ENCODE measurements at places on chromosomes 5 and 9. TPM values are rescaled to one million over a fixed set of nuclear protein-coding genes. Genes with fewer than 3 reads are reported as not detected.
A peak's percentile ranks its signal among the peaks of the same experiment; 100 is the strongest.

DNA sequence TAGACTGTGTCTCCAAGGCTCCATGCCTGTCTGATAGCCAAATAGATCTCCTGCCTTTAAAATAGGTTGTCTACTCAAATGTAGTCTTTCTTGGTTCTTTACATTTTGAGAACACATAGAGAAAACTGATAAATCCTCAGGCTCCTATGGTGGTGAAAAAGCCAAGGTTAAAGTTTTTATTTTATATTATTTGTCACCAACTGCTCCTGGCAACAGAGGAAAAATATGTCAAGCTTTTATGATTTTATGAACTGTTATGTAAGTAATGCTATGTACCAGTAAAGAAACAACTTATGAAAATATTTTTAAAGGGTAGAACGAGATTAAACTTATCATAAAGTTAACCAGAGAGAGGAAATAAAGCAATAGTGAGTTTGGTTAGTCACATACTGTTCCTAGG is 222.8 kb downstream of the NR2F1-AS1 start:
- DNase-seq: no peak

Gene LCN10
- total RNA-seq: not detected

DNA sequence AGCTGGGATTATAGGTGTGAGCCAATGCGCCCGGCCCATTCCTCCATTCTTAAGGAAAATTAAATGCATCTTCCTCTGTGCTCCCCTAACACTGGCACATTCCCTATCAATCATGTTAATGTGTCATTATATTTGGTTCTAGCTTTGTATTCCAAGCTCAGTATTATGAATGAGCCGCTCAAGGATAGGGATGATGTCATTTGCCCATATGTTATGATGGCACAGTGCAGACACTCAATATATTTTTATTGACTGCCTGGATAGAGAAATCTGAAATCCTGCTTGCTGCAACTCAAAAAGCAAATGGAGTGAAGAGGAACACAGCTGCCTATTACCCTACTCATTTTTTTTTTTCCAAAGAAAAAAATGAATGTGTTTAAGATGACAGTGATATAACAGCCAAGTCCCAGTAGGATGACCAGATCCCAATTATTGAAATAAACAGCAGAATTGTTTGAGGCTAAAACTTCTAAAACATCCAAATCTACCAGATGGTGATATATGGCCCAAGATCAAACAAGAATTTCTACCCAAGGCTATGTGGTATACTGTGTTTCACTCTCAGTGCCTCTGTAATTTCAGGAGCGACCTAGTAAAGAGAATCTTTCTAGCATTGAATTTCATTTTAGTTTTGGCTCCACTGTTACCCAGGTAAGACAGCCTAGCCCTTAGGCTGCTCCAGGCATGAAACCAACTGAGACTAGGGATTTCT is 16.3 kb downstream of the SUSD1 start:
- no peak for DNase-seq

Gene PCSK1
- total RNA-seq: not detected

DNA sequence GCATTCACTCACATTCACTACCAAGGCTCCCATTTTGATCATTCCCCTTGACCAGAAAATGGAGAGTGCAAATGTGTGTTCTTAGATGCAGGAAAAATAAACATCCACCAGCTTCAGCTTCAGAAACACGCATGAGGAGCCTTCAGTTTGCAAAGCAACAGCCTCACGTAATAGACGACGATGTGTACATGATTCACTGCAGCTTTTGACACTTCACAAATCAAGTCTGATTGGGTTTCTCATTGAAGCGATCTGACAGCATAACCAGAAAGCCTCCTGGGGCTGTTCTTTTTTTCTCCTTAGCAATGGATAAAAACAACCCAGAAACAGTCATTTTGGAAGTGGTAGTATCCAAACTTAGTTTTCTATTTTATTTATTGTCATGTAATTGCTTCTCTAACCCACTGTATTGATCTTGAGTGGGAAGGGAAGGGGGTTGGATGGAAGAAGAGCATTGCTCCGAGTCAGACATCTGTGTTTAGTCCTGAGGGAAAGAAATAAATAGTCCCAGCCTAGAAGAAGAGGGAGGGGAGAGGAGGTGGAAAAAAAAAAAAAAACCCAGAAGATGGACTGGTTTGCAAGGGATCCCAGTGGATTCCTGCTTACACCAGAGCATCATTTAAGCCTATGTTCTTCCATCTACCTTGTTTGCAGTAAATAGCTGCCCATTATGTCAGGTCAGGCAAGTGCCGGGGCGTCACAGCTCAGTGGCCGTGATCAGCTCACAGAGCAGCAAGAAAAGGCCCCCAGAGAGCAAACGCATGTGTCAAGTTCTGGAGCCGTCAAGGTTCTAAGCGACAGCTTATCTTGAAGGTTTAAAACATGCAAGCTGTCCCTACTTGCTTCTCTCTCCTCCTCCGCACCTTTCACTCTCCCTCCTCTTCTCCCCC is 190.2 kb upstream of the SNX2 start:
- DNase-seq: no peak

- no peak for DNase-seq
Measured at GRCh38 chr5:112977440-112977861, 853 bp downstream of the DCP2 start.

Gene SLC22A4
- total RNA-seq: 0.26 TPM

GRCh38 chr5:115655994-115656393 is 30.2 kb upstream of the TMED7 start:
- no peak for DNase-seq

DNA sequence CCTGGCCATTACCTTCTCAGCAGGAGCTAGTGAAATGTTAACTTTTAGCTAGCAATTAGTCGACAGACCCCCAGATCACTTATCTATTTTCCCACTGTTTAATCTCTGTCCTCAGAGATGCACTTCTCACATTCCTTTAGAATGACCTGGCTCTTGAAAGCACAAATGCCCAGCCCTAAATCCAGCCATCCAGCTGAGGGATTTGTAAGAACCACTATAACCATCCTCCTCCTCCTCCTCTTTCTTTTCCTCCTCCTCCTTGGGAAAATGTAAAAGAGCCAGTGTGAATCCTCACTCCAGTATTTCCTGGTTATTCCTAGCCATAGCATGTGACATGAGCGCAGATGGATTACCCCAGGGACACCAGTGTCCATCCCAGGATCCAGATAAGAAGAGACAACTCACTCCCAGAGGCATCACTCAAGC is 124.3 kb downstream of the ENC1 start:
- DNase-seq: no peak

DNA sequence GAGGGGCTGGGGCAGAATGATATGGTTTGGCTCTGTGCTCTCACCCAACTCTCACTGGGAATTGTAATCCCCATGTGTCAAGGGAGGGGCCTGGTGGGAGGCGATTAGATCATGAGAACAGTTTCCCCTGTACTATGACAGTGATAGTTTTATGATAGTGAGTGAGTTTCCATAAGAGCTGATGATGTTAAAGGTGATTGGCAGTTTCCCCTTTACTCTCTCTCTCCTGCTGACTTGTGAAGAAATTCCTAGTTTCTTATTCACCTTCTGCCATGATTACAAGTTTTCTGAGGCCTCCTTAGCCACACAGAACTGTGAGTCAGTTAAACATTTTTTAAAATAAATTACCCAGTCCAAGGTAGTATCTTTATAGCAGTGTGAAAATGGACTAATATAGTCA is 120.4 kb upstream of the CDH9 start:
- no peak for DNase-seq

GRCh38 chr5:95172659-95173058 is 112.2 kb downstream of the MCTP1 start:
- no peak for DNase-seq

DNA sequence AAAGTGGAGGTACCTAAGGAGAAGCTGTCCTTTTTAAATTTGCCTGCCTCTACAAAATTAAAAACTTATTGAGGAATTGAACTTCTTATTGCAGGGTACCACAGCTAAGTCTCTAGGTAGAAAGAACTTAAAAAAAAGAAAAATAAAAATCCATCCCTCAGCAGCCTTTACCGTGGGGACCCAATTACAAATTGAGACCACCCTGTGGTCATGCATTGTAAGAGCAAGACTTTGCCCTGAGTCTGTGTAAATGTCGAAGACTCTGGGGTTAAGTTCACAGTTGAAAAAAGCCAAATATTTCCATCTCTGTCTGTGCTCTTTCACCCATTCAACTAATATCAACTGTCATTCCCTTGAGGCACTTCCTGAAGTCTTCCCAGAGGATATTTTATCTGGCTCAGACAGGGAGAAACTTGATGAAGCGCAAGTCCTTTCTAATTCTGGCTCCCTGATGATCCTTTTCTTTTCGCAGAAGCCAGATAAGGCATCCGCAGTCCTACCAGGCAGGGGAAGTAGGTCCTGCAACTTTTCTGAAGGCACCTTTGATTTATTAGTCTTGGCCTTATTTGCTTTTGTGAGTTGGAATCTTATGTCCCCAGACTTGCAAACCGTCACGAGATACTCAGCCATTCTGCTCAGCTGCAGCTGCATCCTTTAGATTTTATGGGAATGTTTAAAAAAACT is 323.8 kb upstream of the WWC1 start:
- no peak for DNase-seq

- DNase-seq: peak; percentile 92
Measured at GRCh38 chr5:151896031-151896691, 28.5 kb downstream of the GLRA1 start.

GRCh38 chr5:110177729-110178128 is 488.0 kb downstream of the MAN2A1 start:
- no peak for DNase-seq

Gene DNAH5
- 0.13 TPM for total RNA-seq

DNA sequence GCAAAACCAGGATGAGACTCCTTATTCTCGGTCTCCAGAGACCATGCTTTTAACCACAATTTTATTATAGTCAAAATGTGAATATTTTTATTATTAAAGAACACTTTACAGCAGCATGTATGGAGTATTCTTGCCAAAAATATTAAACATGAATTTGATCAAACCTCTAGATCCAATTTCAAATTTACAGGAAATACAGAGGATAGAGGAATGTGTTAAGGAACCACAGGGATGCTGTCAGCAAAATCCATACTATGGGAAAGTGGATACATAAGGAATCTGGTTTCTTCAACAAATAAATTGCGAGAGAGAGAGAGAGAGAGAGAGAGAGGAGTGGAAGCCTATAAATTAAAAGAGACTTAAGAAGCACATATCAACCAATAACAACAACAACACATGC is 348.2 kb upstream of the NUDT12 start:
- no peak for DNase-seq

DNA sequence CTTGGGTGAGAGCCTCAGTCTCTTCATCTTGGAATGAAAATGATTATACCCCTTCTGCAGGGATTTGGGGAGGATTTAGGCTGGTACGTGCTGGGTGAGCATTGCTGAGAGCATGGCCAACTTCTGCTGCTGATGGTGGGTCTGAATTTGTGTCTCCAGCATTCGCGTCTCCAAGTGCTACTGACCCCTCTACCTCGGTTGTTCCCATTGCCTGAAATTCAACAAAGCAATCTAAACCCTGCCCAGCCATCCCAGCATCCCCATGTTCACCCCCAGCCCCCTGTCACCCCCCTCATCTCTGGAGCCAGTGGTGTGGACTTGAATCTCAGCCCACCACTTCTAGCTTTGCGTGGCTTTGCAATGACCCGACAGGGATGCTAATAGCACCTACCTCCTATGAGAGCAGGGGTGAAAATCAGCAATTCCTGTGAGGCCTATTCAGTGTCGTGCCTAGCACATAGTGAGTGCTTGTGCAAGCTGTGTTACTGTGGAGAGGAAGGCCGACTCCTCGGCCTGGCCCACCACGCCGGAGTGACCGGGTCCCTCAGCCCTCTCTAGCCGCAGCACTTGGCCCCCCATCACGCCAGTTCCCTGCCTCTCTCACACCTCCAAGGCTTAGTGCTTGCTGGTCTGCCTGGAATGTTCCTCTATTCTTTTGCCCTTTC is 43.4 kb upstream of the SH3PXD2B start:
- no peak for DNase-seq

Gene FREM1
- total RNA-seq: not detected

DNA sequence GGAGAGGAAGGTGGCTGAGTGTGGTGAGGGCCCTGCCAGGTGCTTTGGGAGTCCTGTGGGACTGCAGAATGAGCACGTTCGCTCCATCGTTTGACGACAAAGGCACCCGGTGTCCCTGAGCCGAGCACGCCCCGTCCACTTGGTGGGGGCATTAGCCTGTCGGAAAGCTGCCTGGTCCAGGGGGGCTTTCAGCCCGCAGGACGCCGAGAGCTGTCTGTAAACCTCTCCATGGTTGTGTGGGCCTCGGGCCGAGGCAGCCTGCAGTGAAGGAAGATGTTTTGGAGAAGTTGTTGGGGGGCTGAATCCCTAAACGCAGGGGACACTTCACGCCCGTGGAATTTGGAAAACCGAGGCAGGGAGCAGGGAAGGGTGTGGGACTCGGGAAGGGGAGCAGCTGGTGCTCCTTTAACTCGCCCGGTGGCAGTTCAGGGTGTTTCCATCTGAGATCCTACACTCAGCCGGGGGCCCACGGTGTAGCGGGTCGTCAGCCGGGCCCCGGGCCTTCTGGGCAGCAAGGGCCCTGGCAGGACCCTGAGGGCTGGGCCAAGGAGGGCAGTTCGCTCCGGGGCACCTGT is 53.8 kb downstream of the MRPL36 start:
- DNase-seq: no peak

DNA sequence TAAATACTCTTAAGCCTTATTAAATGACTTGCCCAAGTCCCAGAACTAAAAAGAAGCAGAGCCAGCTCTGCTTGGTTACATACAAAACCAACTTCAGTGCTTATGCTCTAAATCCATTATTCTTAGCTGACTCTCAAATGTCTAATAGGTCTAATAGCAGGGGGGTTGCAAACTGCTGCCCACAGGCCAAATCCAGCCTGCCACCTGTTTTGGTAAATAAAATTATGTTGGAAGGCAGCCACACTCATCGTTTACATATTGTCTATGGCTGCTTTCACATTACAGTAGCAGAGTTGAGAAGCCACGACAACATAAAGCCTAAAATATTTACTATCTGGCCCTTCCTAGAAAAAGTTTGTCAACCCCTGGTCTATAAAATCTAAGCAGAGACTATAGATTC is 69.0 kb downstream of the KLHL3 start:
- no peak for DNase-seq

Gene CRB2
- total RNA-seq: not detected

GRCh38 chr9:137070906-137071275 is 534 bp upstream of the SAPCD2 start:
- no peak for DNase-seq

DNA sequence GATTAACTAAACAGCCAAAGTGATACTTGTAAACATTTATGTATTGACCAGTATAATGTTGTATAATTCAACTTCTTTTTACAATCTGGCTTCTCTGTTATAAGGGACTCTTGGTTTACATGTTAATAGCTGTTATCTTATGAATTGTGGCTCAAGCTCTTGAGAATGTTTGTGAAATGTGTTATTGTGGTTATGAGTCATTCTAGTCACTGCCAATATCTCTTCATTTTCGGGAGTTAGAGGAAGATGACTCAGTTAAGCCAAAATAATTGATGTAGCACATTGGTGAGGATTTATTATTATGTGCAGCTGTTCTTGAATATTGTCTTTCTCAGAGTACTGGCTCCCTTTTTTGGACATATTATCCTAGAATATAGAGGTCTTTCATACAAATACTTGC is 655.2 kb upstream of the RIOK2 start:
- peak; percentile 97 for DNase-seq

- DNase-seq: no peak
Measured at GRCh38 chr5:154081246-154081645, 42.5 kb downstream of the MFAP3 start.

Gene KLF4
- 33.7 TPM for total RNA-seq

- DNase-seq: no peak
Measured at GRCh38 chr9:23258569-23258968, 567.5 kb downstream of the ELAVL2 start.
